ENCODE measurements at places on chromosomes 1 and 21.

DNA sequence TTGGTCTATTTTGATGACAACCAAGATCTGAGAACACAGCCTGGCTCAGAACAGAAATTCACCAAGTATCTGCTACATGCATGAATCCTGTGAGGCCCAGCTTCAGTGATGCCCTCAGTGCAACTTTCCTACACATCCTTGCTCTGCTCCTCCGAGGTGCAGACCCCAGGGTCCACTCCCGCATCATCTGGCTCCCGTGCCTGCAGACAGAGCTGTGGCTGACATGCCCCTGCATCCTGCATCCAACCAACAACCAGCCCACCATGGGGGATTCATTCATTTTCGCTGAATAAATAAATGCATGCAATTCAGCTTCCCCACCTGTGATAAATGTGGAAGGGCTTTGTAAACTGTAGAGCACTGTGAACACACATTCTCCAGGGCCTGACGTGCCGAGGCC, 112.3 kb downstream of the GLIS1 start:
- DNase-seq: no peak

GRCh38 chr1:178689769-178690168, 35.3 kb upstream of the RALGPS2 start:
- DNase-seq: no peak

DNA sequence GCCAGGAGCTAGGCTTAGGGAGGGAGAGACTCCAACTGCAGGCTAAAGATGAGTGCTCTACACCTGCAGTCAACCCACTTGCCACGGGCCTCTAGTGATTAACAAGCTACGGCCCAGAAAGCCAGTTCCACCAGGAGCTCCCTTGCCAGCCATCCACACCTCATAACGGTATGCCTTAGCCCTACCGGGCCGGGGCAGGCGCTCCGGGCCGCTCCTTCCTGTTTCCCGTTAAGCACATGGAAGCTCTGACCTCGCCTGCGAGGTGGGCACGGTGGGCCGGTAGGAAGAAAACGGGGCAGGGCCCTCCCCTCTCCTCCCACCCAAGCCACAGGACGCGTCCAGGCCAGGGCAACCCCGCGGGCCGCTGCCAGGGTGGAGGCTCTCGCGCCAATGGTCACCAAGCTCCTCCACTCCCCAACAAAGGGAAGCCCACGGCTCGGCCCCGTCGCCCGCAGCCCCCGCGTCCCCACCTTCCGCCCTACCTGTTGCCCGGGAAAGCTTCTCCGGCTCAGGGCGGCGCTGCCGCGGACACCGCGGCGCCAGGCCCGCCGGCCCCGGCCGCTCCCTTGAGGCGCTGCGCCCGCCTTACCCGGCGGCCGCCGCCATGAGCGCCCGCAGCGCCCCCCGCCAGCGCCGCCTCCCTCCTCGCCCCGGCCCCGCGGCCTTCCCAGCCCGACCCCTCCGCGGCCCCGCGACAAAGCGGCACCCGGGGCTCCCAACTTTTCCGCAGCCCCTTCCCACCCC, 627 bp downstream of the CERS2 start:
- peak; percentile 9 for DNase-seq

DNA sequence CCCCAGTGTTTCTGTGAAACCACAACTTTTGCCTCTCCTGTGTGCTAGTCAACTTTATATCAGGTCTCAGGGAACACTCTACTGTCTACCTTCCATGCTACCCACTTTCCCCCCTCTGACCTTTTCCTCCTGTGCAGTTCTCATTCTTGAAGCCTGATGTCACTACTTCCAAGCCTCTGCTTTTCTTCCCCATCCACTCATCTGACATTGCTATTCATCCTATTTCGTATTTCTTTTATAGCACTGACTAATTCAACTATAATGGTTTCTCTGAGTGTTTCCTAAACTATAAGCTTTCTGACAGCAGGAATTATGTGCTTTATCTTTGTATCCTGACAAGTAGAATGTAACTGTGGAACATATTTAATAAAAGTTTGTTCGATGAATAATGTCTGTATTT, 18.2 kb upstream of the DPH5 start:
- no peak for DNase-seq

- no peak for DNase-seq
Observed at GRCh38 chr1:177181631-177182291, 11.0 kb downstream of the BRINP2 start.

DNA sequence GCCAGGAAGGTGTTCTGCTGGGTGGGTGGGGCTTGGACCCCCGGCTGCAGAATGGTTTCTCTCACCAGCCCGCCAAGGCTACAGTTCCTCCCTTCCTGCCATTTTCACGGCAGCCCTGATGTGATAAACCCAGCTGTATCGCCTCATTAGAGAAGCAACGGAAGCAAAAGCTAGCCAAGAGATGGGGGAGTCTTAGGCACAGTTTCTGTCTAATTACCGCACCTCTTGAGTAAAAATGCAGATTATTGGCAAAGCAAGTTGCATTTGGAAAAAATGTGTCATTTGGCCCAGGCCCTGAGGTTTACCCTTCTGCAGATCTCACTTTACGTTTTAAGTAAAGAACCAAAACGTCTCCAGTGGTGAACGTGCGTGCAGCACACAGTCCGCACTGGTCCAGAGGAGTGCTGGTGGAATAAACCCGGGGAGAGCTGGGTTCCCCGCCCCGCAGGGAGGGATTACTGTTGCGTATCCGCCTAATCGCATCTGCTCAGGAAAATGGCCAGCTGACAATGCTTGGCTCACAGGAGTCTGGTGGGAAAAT, 109.9 kb downstream of the GALNT2 start:
- no peak for DNase-seq

GRCh38 chr1:159088050-159088449, 11.5 kb upstream of the AIM2 start:
- DNase-seq: no peak

- DNase-seq: no peak
Observed at GRCh38 chr1:48000883-48001282, 3.7 kb upstream of the TRABD2B start.

DNA sequence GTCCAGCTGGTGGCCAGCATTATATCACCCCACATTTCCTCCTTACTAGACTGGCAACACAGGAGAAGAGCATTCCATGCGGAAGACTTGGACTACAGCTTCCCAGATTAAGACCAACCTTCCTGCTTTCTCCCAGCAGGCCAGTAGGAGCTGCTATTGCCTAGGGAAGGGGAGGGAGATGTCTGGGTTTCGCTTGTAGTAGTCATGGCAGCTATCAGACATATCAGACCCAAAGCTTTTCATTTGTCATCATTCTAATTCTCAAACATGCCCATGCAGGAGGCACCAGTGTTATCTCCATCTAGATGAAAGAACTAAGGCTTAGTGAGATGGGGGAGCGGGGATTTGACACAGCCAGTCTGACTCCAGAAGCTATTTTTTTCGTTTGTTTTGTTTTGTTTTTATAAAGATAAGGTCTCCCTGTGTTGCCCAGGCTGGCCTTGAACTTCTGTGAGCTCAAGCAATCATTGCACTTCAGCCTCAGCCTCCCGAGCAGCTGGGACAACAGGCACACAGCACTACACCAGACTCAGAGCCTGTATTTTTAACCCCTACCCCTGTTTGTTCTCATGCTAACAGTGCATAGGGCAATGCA, 4.5 kb downstream of the PLA2G2A start:
- no peak for DNase-seq

DNA sequence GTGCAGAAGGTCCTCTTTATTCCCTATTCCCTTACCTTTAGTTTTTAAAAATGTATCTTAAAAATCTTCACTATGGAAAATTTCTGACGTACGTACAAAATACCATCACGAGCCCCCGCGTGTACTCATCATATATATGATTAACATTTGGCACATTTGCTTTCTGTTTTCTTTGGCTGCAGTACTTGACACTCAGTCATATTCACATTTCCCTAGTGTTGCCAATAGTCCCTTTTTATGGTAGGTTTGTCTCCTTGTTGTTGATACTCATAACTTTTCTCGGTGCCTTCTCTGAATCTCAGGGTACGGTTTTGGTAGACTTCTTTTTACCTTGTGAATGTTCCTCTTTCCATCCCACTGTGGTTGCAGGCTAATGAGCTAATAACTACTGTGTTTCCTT, 23.3 kb downstream of the KDM4A start:
- DNase-seq: no peak

DNA sequence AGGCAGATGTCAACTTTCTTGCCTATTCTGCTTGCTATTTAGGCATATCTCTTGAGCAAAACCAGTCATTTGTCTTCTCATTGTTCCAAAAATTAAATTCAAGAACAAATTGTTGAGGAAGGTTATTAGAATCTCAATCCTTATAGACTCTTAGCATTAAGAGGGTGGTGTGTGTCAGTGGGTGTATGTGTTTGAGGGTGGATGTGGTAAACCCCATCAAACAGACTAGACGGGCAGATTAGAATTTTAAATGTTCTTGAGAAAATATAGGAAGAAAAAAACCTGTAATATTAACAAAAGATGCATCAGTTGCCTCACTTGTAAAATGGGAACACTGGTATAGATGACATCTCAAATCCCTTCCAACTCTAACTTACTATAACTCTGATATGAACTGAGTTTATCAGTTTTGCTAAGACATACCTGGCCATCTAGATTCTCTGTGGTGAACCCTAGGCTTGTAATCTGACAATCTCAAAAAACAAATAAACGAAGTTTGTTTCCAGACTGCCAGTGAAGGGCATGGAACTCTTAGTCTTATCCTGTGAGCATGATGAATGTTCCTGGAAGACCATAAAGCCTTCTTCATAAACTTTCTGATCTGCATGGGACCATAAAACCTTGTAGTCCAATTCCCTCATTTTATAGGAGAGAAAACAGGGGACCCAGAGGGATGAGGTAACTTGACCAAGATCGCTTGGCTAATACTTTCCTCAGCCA, 176.3 kb upstream of the SGIP1 start:
- no peak for DNase-seq

- DNase-seq: no peak
Observed at GRCh38 chr1:36108314-36108713, 16.7 kb downstream of the COL8A2 start.
